ENCODE measurements at places on chromosomes 16 and 17.

DNA sequence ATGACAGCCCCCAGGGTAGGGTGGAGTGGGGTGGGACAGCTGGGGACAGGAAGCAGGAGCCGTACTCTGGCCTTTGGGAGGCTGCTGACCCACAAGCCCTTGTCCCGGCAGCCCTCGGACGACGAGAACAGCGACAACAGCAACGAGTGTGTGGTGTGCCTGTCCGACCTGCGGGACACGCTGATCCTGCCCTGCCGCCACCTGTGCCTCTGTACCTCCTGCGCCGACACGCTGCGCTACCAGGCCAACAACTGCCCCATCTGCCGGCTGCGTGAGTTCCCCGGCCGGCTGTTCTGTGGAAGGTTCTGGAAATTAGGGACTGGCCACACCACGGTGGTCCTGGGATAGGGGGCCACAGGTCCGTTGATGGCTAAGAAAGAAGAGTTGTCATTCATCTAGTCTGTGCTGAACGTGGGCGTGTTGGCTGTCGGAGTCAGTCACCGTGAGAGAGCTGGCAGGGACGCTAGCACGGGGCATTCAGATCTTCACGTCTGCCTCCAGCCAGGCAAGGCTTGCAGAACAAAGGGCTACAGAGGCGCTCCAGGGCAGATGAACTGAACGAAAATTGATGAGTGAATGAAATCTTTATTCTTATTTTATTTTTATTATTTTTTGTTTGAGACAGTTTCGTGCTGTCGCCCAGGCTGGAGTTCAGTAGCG is 19.8 kb upstream of the NUDT16L1 start:
- no peak for DNase-seq

DNA sequence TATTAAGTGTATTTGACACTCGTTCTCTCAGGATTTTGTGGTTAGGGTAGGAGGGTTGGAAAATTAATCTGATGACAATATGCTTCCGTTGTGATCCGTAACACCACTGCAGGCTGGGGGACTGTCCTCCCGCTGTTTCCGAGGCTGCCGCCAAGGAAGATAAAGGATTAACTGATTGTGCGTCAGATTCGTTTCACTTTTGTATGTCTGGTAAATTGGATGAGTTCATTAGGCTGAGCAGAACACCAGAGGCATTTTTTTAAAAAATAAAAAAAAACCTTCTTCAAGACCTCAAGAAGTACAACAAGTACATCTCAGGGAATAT is 486.7 kb upstream of the SALL1 start:
- DNase-seq: no peak

DNA sequence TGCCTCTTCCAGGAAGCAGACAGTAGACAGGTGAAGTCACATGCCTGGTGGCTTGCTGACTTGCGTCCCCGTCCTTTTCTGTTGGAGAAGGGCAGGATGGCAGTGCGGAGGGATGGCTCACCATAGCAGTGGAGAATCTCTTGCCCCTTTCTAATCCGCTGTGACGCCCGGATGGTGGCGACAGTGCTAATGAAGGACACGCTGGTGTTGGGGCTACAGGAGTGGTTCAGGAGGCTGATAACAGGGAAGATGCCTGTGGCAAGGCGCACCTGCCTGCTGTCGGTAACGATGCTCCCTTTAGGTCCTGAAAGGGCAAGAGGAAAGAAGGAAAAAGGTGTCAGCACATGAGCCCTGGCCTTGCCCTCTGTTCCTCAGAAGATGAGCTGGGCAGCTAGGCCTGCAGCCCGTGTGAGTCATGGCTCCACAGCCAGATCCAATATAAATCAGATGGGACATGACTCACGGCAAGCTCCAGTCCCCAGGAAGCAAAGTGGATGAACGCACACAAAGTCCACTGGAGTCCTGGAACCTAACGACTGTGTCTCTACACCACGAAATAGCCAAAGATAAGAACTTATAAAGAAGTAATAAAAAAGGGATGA is 25.5 kb downstream of the SERPINF1 start:
- no peak for DNase-seq

DNA sequence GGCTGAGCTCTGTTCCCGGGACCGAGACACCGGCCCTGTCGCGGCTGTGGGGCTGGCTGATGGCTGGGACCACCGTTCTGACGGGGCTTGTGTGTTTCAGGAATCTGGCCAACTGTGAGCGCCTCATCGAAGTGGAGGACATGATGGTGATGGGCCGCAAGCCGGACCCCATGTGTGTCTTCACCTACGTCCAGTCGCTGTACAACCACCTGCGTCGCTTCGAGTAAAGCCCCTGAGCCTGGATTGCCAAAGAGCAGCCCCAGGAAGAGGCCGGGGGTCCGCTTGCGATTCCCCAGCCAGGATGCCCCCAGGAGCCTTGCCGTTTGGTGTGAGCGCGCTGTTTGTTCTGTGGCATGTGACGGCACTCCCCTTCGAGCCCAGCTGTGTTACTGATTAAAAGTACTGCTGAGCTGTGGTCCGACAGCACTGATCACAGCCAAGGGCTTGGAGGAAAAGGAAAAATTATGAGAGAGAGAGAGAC is 23.0 kb downstream of the SMTNL2 start:
- DNase-seq: no peak

- DNase-seq: no peak
Measured at GRCh38 chr17:35752945-35753764, at the start of gene GAS2L2. TSS of gene GAS2L2 (minus strand) at chr17:35753239. CDS start at chr17:35752850, 389 bp downstream.

All from stimulated activated CD8-positive, alpha-beta memory T cell treated with anti-CD3 and anti-CD28 coated beads, Interleukin-7, amount 100 ng/mL, for 1 hour (primary cell).